NCI-H82 (cell line): ENCODE measurements at places on chromosomes 2 and 18.

GRCh38 chr18:61991201-61991600, 98.4 kb upstream of the RNF152 start:
- no peak for DNase-seq

DNA sequence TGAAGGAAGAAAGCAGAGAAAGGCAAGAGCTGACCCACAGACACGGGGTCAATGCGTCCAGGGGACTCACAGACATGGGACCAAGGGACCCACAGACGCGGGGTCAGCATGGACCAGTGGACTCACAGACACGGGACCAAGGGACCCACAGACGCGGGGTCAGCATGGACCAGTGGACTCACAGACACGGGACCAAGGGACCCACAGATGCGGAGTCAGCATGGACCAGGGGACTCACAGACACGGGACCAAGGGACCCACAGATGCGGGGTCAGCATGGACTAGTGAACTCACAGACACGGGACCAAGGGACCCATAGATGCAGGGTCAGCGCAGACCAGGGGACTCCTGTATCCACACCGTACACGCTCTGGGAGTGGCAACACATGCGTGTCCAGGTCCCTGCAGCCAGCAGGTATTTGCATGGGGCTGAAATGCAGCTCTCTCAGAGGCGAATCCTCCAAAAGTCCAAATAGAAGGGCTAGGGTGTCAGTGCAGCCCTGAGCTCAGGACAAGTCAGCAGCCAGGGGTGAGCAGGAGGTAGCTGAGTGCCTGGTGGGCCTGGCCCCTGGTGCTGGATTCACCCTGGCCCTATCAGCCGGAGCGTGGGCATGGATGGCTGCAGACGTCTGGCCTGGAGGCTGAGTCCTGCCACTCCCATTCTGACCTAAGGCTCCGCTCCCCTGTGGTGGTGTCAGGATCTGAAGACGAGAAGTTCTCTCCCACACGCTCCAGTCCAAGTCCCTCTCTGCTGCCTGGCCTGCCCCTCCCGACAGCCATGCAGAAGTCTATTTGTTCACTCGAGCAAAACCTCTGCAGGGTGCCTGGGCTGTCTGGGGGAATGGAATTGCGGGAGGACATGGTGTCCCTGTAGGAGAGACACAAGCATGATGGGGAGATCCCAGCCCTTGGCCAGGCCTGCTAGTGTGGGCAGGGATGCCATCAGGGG, 28.5 kb downstream of the TMEM18 start:
- DNase-seq, result no peak

DNA sequence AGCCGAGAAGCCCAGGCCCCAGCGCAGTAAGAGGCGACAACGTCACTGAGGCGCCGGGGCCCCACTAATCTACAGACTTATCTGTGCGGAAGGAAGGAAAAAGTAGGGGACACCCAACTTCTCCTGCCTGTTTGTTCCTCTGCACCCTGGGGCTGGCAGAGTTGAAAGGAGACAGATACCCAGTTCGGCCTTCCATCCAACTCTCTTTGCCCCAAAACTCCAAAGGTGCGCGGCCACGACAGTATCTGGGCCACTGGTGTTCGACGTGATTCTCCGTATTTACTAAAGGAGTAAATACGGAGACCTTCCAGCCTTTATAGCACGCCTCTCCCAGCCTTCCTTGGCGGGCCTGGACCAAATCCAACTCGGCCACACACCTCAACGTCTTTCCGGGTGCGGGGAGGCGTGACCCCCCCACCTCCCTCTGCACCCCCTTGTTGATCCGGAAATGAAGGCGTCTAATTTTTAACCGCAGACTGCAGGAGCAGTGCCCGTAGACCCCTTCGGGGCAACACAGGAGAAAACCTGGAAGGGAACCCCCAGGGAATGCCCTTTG, 1.6 kb downstream of the SMAD7 start:
- peak; percentile 46 for DNase-seq

DNA sequence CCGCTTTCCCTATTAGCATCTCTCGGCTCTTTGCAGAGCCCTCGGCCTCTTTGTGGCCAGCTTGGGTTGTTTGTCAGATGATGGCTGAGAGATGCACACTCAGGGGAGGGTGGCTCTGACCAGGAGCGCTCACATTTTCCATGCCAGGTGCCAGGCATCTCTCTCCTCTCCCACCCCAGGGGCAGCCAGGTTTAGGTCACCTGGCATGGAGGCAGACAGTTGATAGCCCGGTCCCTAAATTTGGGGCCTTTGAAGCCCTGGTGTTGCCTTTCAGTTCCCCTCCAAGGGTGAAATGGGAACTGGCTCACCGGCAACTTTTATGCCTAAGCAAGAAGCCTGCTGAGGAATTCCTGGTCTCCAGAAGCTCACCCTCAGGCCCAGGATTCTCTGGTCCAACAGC, 19.1 kb downstream of the LBH start:
- no peak for DNase-seq

- DNase-seq, result no peak
Measured at GRCh38 chr2:56121995-56122394, 61.8 kb upstream of the CCDC85A start.

DNA sequence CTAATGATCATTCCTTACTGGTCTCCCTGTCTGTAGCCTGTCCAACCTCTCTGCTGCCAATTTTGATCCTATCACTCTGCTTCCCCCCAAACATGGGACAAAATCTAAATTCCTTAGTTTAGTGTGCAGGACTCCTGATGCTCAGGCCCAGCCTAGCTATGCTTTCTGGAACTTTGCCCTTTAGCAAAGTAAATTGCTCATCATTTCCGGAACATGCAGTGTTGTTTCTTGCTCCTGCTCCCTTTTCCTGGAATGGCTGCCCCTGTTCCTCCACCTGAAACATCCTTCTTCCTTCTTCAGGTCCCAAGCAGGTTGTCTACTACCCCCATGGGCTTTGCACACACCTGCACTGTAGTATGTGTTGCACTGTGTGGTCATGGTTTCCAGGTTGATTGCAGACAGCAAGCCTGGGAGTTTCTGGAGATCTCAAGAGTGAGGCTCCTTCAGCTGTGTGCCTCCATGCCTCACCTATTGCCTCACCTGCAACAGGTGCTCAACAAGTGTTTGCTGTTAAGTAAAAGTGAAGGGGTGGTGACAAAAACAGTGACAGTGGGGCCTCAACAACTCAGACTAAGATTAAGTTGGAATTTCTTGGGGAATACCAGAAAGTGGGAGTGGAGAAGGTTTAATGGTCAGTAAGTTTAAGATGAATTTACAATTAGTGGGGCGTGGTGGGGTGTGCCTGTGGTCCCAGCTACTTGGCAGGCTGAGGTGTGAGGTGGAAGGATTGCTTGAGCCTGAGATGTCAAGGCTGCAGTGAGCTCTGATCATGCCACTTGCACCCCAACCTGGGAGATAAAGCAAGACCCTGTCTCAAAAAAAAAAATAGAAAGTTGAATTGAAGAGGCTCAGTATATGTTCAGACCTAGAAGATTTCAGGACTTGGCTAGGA, 120.0 kb downstream of the DNAH6 start:
- DNase-seq, result no peak

DNA sequence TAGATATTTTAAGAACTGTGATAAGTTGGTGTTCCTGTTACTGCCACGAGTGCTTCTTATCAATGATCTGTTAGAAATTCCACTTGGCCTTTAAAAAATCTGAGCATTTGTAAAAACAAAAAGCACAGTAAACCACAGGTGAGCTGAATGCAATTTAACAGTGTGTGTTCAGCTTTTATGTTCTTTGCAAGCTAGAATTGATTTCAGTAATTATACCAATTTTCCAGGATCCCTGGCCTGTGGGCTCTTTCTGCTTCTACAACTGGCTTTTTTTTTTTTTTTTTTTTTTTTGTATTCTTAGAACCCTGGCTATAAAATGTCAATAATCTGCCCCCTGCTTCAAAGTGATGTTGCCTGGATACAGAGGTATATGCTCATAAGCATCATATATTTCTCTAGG, 548.5 kb upstream of the SLC8A1 start:
- no peak for DNase-seq
